Iris pigment epithelial cell (primary cell): ENCODE measurements at places on chromosomes 11 and 22.

DNA sequence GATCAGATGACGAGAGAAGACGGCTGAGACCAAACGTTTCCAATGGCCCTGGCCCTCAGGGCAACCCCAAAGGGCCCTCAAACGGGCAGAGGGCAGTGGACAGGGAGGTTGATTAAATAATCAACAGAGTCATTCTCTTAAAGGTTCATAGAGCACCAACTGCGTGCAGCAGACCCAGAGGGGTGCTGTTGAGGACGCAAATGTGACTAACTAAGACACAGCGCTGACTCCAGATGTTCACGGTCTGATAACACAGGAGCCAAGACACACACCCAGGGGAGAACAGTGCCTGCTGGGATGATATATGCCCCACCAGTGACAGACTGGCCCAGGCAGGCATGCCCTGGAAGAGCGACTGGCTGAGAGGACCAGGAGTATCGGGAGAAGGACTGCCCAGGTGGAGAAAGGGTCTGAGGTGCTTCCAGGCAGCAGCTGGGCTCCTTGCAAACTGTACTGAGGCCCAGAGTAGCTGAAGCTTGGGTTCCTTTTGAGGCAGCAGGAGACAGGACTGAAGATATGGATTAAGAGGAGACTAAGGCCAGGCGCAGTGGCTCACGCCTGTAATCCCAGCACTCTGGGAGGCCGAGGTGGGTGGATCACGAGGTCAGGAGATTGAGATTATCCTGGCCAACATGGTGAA, 7.7 kb downstream of the VWCE start:
- DNase-seq: no peak

GRCh38 chr22:24759765-24760164, 14.8 kb downstream of the PIWIL3 start:
- no peak for DNase-seq

GRCh38 chr11:714436-714835, 8.4 kb downstream of the EPS8L2 start:
- DNase-seq: no peak

DNA sequence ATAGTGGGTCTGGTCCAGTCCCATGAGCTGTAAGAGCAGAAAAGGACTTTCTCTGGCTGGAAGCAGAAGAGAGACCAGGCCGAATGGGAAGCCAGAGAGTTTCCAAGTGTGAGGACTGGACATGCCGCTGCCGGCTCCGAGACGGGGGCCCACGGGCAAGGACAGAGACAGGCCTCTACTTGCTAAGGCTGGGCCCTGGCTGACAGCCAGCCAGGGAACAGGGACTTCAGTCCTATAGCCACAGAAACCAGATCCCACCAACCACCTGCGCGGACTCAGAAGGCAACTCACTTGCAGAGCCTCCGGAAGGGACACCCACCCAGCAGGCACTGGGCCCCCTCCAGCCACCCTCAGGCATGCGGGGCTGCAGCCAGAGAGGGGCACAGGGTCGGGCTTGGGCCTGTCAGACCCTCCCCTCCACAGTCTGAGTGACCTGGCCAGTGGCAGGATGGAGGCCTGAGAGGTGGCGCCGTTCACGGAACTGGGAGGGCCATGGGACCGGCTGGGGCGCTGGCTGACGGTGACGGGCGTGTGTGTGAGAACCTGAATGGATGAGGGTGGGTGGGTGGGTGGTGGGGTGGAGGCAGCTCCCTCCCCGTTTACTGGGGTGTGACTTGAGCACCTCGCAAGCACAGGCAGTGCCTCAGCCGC, 47.8 kb upstream of the A4GALT start:
- no peak for DNase-seq

DNA sequence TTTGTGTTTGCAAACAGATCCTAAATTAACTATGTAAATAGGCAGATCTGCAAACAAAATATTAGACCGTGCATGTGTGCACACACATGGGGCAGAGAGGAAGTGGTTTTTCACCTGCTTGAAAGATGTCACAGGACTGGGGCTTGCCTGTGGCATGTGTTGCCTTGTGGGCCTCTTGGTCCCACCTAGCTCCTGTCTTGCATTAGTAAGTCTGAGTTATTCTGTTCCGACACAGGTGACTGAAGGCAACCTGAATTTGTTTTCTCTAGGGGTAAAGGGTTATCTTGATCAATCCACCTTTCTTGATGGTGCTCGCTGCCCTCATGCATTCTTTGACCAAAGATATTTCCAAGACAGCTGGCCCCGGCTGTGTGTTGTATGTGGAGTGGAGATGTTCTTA, 667.5 kb downstream of the NTM start:
- no peak for DNase-seq

GRCh38 chr11:6771926-6772893, at the start of gene OR2AG2:
OR2AG2 (minus strand) TSS chr11:6771976; CDS start chr11:6768957, 3,019 bp downstream.
- DNase-seq: no peak
